ENCODE measurements at places on chromosomes 5 and 9.

- DNase-seq: peak; percentile 67
Measured at GRCh38 chr9:35757226-35757891, 3.3 kb upstream of the MSMP start.

GRCh38 chr9:98118640-98119601 lies at the start of gene TRIM14:
Gene TRIM14, minus strand, starts transcription at chr9:98119222. Its CDS starts 34 bp downstream, at chr9:98119188.
- DNase-seq: no peak

GRCh38 chr9:125476645-125477044 lies 215.0 kb downstream of the GAPVD1 start:
- no peak for DNase-seq

DNA sequence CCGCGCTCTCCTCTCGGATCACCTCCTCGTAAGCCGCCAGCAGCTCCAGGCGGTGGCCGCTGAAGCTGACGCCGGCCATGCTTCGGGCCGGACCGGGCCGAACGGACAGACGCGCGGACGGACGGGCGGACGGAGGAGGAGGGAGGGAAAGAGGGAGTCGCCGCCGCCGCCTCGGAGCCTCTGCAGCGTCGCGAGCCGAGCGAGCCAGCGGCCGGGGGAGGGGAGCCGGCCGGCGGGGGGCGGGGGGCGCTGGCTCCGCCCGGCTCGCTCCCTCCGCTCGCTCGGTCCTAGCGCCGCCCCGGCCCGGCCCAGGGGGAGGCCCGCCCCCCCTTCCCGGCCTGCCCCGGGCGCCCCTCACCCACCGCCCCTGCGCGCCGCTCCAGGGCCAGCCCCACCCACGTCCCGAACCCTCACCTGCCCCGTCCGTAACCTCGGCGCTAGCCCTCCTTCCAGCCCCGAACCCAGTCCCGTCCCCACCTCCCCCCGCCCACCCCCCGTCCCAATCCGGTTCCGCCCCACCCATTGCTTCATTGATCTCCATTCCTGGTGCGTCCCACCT lies at the start of gene DBN1:
Gene DBN1 (minus strand): TSS at position 192 of the 559 bp plus-strand sequence. CDS start 113 bp downstream, at position 79.
- peak; percentile 85 for DNase-seq

- DNase-seq: no peak
Measured at GRCh38 chr9:81183761-81184160, 505.6 kb downstream of the TLE1 start.

DNA sequence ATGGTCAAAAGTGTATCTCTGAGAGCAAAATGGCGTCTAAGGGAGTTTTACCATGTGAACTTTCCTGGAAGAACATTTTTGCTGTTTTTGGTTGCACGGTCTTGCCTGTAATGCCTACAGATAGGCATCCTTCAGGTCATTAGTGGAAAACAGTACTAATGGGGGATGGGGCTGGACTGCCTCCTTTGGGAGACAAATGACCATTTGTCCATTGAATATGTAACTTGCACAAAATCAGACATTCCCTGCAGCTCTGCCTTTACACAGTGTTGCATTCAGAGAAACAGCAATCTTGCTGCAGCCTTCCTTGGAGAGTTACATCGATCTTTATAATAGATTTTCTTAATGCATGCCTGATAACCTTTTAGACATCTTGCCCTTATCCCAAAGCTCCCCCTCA lies 138.5 kb upstream of the EGFLAM start:
- DNase-seq: no peak

DNA sequence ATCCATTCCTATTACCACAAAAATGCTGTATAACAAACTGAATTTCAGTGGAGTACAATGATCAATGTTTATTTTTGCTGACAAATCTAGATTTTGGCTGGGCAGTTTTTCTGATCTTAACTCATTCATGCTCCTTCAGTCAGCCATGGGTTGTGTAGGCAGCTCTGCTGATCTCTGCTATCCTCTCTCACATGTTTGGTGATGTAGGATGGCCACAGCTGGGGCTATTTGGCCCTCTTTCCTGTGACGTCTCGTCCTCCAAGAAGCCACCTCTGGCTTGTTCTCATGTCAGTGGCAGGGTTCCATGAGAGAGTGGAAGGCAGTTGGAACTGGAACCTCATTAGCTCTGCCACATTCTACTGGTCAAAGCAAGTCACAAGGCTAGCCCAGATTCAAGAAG lies 8.9 kb downstream of the NLN start:
- no peak for DNase-seq

GRCh38 chr9:80366626-80367025 lies 794.9 kb downstream of the TLE4 start:
- no peak for DNase-seq

DNA sequence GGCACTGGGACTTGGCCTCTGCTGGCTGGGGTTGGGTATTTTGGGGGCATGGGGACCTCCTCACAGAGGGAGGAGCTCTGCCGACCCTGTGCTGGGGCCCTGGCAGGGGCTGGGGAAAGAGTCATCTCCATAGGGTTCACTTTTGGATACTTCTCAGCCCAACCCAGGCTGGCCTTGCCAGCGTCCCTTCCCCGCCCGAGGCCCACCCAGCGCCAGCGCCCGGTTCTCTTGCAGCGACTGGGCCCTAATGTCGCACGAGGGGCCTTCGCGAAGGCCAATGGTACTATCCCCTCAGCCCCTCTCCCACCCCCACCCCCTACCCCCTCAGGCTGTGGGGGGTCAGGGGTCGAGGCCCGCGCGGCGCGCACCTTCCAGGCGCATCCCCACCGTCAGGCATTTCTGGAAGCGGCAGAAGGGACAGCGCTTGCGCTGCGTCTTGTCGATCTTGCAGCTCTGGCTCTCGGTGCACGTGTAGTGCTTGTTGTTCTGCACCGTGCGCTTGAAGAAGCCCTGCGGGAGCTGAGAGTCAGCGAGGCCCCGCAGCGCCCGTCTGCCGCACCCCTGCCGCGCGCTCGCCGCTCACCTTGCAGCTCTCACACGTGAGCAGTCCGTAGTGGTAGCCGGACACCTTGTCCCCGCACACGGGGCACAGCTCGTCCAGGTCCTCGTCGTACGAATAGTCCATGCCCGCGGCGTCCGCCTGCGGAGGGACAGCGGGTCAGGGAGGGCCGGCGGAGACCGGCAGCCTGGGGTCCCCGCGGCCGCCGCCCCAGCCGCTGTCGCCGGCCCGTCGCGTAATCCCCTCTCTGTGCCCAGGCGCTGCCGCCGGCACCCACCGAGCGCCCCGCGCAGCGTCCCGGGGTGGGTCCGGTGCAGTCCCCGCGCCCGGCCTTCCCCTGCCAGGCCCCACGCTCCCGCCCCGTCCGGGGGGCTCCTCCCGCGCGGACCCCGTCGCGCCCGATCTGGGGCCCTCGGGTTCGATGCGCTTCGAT lies 4.2 kb downstream of the NR5A1 start:
- DNase-seq: no peak

GRCh38 chr5:124643336-124643735 lies 103.1 kb downstream of the ZNF608 start:
- no peak for DNase-seq

- DNase-seq: no peak
Measured at GRCh38 chr9:79477955-79478771, 93.6 kb upstream of the TLE4 start.

- no peak for DNase-seq
Measured at GRCh38 chr5:5539590-5539989, 117.1 kb downstream of the ICE1 start.

DNA sequence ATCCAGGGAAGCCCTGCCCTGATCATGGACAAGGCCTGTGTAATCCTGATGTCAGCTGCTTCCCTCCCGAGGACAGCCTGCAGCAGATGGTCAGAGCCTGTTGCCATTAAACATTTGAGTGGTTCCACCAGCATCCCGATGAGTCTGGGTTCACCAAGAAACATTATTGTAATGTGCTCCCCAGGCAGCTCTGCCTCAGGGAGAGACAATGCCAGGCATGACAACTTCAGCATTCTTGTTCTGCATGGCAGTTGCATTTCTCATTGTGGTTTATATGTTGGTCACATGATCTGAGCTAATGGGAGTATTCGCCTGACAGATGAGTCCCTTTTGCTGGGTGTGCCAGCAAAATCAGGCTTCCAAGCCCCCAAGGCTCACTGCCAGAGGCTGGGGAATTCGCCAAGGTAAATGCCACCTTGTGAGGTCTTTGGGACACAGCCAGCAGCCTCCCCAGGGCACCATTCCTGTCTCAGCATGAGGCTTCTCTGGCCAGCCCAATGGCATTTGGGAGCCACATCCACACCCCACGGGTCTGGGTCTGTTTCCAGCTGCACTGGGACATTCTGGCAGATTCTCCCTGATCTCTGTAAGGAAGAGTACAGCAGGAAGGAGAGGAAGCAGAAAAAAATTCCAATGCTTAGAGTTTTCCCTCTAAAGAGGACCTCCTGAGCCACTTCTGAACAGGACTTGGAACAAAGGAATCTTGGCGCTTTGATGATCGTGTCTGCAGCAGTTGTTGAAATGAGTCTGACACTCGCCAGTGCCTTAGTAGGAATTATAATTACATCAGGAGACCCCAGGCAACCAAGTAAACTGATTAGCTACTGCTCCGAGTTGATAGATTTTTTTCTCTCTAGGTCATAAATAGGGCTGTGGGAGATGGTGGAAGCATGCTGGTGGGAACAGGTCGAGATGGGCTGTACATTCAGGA lies 18.7 kb downstream of the KCNIP1 start:
- DNase-seq: no peak

DNA sequence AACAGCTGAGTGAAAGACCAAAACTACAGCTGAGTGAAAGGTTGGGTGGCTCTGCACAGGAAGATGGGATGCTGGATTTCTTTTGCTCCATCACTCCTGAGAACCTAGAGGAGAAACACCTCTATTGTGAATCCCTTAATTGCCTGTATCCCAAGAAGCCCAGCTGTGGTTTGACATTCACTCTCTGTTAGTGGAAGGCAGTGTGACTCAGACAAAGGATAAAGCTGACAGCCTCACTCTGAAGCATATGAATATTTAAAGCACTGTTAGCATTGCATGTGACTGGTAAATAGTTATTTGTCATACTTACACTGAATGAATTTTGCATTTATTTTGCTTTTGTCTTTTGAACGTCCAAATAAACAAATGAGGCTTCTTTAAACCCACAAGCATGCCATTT lies 367.1 kb upstream of the RIOK2 start:
- no peak for DNase-seq

DNA sequence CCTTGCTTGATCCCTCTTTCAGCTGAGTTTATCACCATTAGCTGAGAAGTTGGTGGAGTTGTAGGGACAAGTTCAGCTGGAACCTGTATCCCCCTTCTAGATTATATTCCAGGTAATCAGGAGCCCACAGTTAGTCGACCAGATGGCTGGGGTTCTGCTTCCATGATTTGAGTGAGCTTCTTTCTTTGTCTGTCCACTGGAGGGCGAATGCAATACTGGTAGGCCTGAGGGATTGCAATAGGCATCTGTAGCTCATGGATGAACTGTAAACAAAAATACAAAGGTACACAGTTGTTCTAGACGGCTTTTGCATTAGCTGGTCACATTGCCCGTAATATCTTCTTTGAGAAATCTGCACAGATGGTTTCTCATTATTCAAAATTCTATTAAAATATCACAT lies 88.9 kb downstream of the PCSK5 start:
- no peak for DNase-seq

GRCh38 chr5:6889030-6889429 lies 175.8 kb downstream of the TENT4A start:
- DNase-seq: no peak

GRCh38 chr5:88250010-88250409 lies 18.6 kb downstream of the TMEM161B start:
- DNase-seq: no peak

DNA sequence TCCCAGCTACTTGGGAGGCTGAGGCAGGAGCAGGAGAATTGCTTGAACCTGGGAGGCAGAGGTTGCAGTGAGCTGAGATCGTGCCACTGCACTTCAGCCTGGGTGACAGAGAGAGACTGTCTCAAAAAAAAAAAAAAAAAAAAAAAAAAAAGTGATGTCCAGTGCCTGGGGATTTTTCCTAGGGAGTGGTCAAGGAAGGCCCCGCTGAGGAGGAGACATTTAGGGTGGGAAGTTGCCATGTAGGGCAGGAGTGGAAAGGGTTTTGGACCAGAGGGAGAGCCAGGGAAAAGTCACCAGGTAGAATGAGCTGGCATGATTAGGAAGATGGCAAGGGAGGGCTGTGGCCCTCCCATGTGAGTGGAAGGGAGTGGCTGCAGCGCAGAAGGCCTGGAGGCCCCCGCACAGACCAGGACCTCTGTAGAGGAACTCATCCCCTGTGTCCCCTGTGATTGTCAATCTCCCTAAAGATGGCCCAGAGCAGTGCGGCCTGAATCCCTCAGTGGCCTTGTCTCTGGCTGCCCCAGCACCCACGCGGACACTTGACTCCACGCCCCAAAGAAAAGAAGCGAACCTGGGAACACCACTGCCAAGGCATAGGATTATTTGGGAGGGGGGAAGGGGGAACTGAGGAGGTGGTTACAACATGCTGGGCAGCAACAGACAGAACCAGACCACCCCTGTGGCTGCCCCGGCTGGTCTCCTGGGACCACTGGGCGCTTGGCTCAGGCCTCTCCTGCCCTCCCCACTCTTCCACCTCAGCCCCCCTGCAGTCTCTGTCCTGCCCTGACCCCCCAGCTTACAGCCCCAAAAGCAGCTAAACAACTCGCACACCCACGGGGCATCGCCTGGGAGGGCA lies 2.6 kb upstream of the SQSTM1 start:
- DNase-seq: peak; percentile 45

GRCh38 chr5:73896097-73896496 lies 270.1 kb downstream of the ARHGEF28 start:
- no peak for DNase-seq

DNA sequence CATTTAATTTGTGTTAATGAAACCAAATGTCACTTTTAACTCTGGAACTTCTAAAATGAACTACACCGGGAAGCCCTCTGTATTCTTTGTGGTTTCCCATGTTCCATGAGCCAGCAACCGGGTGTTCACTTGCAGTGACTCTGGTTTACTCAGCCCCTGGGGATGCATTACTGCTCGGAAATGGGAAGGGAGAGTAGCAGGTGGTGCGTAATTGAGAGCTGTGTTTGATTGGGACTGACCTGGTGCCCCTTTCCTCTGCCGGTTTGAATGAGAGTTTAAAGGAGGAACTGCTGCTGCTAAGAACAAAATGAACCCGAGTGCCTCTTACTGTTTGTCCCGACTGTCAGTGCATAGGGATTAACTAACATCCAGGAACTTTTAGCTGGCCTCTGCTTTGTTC lies 100.1 kb upstream of the DHFR start:
- peak; percentile 44 for DNase-seq

DNA sequence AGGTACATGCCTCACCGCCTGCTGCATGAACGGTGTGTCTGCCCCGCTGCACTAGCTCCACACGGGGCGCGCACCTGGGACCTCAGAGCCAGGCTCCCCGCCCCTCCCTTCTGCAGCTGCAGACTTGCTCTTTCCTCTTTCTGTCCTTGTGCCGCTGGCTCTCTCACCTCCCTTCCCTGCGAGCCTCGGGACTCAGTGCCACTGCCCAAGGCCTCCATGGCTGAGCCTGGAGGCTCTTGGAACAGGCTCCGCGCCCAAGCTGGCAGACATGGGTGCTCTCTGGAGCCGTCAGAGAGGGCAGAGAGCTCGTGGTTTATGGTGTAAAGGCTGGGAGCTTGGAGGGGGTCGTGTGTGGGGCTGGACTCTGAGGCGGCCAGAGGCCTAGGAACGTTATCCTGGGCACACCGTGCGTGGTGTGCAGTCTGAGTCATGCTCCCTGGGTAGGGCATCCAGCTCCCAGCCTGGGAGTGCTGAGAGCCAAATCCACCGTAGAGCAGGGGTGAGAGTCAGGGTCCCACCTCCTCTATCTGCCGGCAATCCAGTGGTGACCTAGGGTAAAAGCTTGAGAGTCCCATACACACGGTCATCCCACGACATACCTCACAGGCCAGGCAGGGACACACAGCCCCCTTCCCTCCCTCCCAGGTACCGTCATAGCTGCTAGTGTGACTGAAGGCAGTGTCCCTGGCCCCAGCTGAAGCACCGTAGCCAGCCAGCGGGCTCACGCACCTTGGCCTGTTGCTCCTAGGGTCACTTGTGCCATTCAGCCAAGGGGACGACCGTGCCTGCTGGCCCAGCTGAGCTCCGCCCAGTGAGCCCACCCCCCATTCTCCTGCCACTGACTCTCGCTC lies 22.4 kb downstream of the GOLGA2 start:
- no peak for DNase-seq

All from right forelimb (tissue), 1 donor.